ENCODE measurements at places on chromosomes 11 and 22.

GRCh38 chr11:2768471-2769408 is 68.9 kb upstream of the KCNQ1OT1 start:
- peak; percentile 86 for DNase-seq

- DNase-seq: no peak
These were observed 30.9 kb downstream of the ZFTA start for GRCh38 chr11:63737718-63738117.

DNA sequence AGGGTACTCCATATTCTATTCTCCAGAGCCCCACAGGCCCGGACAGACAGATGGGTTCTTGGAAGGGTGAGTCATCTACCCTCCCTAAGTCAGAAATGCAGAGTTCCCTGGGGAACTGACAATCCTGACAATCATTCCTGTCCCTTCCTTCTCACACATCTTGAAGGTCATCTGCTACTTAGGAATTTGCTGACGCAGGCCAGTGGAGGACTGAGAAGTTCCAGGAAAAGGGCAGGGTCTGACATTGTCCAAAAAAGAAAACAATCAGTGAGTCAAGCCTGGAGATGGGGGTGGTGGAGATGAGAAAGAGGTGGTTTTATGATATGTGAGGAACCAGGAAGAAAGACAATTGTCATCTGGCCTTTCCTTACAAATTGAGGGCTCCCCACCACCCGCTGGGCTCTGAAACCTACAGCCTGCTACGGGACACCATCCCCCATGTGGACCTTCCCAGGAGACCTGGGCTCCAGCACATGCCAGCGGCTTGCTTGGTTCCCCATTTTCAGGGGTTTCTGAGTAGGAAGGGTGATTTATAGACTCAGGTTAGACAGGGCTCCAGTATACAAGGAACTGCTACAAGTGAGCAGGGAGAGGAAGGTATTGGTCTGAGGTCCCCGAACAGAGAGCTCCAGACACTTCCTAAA is 12.9 kb downstream of the CD59 start:
- DNase-seq: peak; percentile 68

DNA sequence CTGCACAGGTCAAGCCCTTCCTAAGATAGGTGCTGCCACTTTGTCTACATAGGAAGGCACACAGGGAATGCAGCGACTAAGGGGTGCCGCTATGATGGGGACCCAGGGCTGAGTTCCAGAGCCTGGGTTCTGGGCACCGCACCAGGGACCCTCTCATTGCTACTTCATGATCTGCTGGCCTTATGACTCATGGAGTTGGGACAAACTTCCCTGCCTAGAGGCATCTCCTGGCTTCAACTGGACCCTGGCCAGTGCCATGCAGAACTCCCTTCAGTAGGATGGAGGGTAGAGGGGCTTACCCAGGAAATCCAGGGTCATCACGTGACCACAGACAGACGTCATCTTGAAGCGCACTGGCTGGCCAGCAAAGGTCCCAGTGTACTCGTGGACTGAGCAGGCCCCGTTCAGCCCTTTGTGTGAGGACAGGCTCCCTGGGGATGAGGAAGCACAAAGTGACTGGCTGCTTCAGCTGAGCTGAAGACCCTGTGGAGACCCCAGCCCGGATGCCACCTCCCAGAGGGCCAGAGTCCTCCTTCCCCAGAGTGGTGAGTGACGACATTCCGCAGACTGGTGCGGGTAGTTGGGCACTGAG is 8.4 kb downstream of the TOP3B start:
- DNase-seq: no peak

DNA sequence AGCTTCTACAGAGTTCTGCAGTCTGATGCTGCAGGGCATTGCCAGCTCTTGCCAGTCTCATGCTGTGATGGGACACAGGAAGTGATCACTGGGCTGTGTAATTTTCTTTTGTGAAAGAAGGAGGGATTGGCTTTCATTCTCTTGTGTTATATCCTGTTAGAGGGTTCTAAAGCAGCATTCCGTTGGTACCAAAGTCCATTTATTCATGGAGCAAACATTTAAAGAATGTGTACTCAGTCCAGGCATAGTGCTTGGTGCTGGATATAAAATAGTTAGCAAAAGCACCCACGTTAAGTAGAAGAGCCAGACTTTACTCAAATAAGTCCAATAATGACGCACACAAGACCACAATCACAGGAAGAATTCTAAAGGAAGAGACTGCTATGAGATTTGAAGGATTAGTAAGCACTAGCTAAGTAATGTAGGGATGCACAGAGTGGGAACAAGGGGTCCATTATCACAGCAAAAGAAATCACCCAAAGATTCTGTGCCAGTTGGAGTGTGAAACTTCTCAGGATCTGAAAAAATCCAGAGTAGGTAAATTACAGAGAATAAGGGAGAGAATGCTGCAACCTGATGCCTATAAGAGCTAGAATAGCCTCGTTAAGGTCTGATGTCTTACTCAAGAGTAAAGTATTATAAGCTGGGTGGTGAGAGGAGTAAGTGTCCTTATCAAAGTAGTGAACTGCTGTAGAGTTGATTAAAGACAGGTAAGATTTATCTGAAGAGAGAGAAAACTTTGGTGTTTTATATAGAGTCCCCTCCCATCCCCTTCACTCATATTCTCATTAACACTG is 728.3 kb downstream of the METTL15 start:
- DNase-seq: peak; percentile 74

DNA sequence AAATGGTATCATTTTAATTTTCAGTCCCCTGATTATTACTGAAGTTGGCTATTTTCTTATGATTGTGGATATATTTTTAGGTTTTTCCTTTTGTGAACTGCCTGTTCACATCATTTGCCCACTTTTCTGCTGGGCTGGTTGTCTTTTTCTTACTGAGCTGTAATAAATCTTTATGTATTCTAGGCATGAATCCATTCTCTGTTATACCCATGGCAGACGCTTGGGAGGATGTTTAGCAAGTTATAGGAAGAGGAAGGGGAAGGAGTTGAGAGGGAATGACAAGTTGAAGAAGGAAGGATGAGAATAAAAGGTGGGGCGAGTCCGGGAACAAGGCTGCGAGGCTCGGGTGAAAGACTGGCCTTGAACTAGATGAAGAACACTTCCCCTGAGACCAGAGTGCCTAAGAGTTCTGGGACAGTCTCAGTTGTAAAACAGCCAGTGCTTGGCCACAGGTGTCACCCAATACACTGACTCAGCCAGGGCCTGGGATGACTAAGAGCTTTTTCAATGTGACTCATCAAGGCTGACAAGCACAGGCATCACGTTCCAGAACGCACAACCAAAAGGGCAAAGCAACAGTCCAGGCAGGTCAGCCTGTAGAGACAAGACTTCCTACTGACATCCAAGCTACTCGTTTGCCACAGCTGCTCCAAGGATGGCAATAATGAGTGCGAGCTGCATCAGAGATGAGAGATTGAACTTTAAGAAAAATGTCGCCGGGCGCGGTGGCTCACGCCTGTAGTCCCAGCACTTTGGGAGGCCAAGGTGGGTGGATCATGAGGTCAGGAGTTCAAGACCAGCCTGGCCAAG is 35.2 kb downstream of the LRFN4 start:
- peak; percentile 95 for DNase-seq

DNA sequence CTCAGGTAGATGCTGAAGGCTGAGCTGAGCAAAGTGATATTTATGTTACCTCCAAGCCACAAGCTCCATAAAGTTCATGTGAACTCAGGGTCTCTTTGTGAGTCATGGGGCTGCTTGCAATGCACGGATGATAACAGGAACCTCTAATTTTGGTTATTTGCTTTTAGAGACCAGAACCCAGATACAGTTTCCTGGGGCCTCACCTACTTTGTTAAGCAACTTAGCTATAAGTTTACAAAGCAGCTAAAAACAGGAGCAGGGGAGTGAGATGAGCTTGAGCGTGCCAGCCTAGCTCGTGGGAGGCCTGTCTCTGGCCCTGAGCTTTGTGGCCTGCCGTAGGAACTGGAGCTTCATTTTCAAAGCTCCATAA is 29.2 kb downstream of the SREBF2 start:
- DNase-seq: no peak

DNA sequence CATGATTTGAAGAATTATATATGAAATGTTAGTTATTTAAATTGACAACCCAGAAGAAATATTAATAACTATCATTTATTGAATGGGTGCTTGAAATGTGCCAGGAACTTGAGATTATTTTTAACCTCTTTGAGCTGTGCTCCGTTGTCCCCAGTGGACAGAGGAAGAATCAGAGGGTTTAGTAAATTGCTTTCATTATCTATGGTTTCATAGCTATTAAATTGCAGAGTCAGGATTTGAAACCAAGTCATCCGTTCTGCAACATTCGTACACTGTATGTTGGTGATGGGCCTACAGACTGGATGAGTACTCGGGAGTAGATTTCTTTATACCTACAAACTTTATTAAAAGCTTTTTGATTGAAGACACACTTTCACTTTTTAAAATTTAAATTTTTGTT is 4.9 kb downstream of the HSD17B12 start:
- no peak for DNase-seq

DNA sequence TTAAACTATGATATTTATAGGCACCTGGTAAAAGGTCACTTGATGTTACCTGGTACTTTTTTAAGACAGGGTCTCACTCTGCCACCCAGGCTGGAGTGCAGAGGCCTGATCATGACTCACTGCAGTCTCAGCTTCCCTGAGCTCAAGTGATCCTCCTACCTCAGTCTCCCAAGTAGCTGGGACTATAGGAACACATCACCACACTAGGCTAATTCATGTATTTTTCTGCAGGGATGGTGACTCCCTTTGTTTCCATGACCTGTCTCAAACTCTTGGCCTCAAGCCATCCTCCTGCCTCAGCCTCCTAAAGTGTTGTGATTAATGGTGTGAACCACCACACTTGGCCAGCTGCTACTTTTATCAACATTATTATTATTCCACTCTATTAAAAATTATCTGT is 47.6 kb downstream of the OR4C45 start:
- DNase-seq: no peak

DNA sequence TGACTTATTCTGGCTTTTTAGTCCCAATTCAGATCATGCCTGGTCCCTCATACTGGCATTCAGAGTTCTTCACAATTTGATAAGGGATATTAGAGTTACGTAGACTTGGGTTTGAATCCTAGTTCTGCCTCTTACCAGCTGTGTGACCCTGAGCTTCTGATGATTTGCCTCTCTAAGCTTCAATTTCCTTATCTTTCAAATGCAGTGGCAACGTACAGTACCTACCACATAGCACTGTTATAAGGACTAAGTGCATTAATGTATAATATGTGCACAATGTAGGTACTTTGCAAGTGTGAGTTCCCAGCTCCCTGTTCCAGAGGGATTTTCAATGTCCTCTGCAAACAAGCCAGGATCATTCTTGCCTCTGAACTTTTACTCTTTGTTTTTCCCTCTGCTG is 7.3 kb downstream of the RHOG start:
- DNase-seq: no peak

DNA sequence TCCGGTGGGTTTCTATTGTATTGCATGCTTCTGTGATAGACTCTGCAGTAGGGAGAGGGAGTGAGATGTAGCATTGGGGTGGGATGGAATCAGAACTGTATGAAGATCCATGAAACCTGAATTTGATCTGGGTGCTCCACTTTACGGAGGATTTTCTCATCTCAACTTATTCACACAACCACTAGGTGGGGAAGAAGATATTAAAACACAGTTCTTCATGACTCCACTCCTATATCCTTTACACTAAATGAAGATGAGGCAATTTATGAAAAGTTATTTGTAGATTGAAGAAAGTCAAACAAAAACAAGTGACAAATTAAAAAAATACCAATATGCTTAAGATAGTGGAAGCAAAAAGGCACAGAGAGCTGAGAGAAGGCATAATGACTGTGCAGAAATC is 92.6 kb upstream of the PDGFD start:
- DNase-seq: peak; percentile 4

GRCh38 chr11:57353852-57354251 is 15.7 kb downstream of the P2RX3 start:
- DNase-seq: no peak

DNA sequence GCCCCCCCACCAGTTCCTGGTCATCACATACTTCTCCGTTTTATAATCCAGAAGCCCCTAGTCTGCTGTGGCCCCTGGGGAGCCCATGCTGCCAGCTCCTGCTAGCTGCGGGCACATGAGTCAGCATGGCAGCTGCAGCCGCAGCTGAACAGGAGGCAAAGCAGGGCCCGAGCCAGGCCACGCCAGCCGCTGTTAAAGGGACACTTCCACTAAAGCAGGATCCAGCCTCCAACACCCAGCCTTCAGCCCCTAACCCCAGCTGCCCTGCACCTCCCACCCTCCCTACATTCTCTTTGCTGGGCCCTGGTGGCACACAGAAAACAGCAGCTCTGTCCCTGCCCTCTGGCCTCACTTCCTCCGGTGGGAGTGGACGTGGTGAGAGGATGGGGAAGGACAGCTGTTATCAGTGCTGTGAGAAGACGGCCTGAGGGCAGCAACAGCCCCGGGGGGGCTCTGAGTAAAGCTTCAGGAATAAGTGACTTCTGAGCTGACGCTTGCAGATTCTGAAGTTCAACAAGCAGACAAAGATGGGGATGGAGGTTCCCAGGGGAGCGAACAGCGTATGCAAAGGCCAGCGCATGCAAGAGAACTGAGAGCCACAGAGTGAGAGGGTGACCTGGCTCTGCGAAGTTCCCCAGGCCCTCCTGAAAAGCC is 688 bp upstream of the LRRC74B start:
- DNase-seq: no peak

DNA sequence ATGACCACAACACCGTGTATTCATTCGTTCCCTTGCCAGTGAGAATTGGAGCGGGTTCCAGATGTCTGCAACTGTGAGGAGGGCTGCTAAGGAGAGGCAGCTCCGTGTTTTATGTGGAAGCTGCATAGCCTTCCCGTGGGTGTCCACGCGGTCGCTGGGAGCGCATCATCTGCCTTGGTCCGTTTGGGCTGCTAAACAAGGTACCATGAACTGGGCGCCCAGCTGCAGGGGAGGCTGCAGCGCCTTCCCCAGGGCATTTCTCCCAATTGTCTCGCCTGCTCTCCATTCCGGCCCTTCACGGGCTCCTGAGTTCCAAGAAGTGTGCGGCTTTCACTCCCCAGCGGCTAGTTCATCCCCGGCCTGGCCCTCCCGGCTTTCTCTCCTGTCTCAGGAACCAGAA is 1446.4 kb downstream of the TBC1D22A start:
- DNase-seq: no peak

DNA sequence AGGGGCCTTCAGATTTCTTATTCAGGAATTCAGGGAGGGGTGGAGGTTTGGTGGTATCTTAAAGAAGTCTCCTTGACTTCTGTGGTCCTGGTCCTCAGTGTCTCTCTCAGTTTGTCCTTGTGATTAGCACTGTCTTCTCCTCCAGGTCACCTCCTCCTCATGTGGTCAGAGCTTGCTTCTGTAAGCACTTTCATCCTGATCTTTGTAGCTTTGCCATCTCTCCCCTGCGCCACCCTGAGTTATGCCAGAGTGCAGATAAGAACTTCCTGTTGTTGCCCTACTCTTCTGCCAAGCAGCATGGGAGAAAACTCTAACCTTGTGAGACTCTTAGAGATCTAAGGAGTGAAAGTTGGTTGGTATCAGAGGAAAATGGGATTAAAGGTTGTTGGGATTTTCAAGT is 30.9 kb downstream of the MICAL2 start:
- no peak for DNase-seq

- peak; percentile 47 for DNase-seq
These were observed 17.2 kb downstream of the POLR3H start for GRCh38 chr22:41526830-41527799.

All from RWPE1 (cell line).